ENCODE measurements at places on chromosomes 3 and 15. TPM values are rescaled to one million over a fixed set of nuclear protein-coding genes. Genes with fewer than 3 reads are reported as not detected.

Gene SLC12A1
- total RNA-seq = not detected

DNA sequence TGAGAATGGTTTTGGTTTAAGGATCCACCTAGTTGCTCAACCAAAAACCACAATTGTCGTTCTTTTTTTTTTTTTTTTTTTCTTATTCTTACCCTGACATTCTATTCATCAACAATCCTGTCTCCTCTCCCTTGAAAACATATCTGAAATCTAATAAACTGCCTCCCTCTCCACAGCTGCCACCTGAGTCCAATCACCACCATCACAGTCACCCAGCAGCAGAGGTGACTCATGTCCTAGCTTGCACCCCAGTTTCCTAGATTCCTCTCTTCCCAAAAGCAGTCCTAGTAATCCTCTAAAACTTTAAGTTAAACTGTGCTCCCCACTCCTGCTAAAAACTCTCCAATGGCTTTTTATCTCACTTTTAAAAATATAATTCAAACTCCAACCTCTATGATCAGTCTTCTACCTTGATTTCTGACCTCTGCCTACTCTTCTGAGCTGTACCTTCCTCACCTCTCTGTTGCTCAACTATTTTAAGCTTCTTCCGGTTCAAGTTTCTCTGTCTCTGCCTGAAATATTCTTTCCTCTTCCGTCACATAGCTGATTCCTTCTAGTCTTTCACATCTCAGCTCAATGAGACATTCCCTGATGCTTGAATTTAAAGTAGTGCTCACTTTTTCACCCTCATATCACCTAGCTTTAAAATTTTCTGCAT lies 33.7 kb upstream of the RBMS3 start:
- no peak for DNase-seq

- DNase-seq = peak; percentile 22
These were observed 130.2 kb downstream of the IL1RAP start for GRCh38 chr3:190644035-190644434.

GRCh38 chr15:58114812-58115211 lies 23.4 kb upstream of the AQP9 start:
- no peak for DNase-seq

DNA sequence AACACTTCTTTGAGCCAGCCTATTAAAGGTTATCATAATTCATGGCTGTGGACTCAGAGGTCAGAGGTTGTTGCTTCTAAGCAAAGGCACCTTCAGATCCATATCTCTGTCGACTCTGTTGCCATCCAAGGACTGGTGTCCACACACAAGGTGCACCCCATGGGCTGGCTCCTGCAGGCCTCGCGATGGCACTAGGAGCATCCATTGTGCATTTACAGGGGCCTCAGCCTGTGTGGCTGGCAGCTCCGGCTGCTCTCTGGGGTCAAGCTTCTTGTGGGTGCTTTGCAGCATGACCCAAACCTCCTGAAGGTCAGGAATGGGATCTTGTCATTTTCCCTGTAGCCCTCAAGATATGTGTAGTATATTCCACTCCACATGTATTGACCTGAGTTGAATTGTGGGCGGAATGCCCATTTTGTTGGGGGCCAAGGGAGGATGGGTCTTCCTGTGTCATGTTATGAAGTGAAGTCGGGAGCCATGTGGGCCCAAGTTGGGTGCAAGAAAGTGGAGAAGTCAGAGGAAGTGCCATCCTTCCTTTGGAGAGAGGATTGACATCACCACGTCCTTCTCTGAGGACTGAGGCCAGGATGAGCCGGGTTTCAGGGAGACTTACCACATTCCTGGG lies 43.9 kb downstream of the CHDH start:
- DNase-seq = no peak

- no peak for DNase-seq
These were observed 15.9 kb upstream of the PLXND1 start for GRCh38 chr3:129622226-129622874.

- DNase-seq = peak; percentile 58
These were observed 668 bp downstream of the THRB start for GRCh38 chr3:24493746-24494617.

GRCh38 chr3:102087236-102087635 lies 237.9 kb downstream of the NFKBIZ start:
- no peak for DNase-seq
